ENCODE measurements at places on chromosomes 3 and 15.

DNA sequence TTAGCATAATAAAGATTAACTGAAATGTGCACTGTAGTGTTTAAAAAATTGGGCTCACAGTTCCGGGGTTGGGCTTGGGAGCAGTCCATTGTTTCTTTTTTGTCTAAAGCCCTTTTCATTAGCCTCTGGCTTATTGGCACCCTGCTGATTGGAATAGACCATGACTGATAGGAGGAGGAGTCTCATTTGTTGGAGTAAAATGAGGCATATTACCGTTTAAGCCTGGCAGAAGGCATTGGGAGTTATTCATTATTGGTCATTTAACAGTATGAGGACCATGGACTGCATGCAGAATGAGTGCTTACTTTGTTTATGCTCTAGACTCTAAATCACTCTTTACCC lies 139.0 kb upstream of the CGNL1 start:
- no peak for DNase-seq

DNA sequence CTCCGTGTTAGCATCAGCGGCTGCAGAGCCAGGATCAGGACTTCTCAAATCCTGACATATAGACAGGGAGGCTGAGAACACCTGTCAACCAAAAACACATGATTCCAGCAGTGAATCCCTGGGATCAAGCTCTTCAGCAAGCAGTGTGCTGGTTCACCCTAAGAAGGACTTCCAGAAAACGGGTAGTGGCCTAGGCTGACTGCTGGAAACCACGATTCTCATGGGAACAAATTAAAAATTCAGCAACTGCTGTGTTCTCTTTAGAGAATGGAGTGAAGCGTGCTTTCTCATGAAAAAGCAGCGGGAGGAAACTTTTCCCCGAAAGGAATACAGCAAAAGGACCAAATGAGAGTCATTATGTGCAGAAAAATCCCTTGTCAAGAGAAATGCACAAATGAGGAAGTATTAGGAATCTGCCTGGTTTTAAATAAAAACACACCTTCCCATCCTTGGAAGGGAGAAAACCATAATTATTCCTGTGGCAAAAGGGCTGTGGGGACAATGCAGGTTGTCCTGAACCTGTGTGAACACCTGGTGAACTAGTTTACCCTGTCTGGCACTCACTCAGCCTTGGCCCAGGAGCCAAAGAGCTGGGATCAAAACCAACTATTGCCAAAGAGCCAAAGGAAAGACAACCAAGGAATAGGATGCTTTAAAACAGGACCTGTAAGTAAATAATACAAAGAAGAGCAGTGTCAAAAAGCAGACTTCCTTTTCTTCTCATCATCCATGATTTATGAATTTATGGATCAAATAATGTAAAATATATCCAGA lies 13.4 kb downstream of the IL12A start:
- no peak for DNase-seq

DNA sequence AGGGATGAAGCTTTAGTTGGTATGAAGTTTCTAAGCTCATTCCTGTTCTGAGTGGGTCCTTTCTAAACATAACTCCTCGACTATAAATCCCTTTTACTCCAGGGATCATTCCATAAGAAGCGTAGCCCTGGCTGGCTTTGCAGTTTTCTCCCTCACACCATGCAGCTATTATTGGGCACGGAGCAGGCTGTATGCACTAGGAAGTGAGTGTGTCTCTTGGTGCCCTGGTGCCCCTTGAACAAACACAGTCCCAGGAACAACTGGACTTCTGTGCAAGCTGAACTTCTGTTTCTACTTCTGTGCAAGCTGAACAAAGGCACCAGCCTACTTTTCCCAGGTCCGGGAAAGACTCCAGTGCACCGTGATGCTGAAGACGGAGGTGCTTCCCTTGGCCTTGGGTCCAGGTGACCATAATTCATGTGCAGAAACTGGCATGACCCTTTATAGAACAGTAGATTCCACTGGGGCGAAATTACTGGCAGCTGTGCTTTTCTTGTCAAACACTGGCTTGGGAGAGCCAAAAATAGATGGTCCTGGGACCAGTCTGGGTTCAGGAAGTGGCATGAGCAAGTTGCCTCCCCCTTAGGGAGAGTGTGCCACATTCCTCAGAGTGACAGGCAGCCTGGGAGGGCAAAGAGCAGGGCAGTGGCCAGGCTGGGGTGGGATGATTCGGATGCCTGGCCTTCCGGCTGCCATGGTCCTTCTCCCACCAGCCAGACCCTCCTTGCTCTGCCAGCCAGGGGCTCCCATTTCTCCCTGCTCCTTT lies 127.2 kb downstream of the SLCO3A1 start:
- DNase-seq = no peak

DNA sequence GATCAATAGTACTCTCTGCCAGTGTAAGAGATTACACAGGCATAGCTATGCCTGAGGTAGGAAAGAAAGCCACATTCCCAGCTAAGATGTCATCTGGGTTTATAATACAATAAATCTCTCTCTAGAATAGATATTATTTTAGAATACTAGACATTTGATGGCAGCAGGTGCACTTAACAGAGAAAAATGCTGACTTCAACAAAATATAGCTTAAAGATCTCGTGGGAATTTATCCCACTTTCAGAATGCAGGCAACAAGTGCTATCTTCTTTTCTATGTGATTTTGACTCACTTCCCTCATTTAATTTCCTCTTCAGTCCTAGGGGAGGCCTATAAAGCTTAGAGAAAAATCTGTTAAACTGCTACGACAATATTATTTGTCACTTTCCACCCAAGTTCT lies 60.9 kb upstream of the FSIP1 start:
- no peak for DNase-seq

- no peak for DNase-seq
Observed at GRCh38 chr3:157420606-157421130, 16.0 kb upstream of the PTX3 start.

- no peak for DNase-seq
Observed at GRCh38 chr15:77771616-77772015, 138.9 kb upstream of the LINGO1 start.

DNA sequence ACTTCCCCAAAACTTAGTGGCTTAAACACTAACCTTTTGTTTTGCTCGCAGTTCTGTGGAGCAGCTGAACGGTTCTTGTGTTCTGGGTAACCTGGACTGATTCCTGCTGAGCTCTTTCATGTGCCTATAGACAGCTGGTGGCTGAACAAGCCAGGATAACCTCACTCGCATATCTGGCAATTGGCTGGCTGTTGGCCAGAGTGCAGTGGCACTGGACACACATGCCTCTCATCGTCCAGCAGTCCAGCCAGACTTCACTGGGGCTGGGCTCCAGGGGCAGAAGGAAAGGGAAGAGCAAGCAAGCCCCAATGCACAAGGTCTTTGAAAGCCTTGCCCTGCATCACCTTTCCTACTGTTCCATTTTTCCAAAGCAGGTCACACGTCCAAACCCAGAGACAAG lies 53.6 kb upstream of the GATA2 start:
- DNase-seq = no peak

DNA sequence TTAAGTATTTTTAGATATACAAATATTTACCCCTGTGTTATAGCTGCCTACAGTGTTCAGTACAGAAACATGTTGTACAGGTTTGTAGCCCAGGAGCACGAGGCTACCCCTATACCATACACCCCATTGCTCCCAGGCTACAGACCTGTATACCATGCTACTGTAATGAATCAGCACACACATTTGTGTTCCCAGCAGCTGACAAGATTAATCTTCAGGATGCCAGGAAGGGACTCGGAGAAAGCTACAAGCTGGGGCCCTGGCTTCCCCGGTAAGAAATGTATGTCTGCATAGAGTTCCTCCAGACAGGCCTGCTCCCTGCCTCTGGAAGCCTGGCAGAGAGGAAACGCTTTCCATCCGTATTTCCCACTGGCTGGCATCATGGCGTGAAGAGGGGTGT lies 136.5 kb downstream of the XXYLT1 start:
- no peak for DNase-seq
